ENCODE measurements at places on chromosomes 5 and 9.
A peak's percentile ranks its signal among the peaks of the same experiment; 100 is the strongest.

DNA sequence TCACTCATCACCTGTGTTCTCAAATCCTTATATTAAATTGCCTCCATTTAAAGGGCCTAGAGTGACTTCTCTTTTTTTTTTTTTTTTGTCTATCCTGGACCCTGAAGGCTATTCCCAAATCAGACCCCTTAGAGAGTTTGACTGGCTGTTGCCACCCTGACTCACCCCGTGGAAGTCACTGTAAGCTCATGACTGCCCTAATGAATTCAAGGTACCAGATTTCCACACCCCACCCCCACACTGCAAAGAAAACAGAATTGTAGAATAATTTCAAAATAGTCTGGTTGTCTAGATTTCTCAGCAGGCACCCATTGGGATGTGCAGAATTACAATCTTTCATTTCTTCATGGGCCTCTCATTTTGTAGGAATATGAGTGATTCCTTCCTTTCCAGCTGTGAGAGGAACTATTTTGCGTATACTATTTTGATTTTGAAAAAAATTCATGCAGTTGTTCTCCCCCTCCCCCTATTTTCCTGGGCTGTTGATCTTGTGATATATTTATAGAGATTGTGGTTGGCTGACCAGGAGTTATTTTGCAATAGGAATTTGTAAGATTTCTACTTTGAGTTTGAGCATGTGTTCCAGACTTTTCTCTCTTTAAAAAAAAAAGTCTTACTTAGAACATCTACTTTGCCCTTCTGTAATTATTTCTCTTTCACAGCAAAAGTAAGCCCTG lies 79.1 kb downstream of the ZNF618 start:
- DNase-seq: no peak

DNA sequence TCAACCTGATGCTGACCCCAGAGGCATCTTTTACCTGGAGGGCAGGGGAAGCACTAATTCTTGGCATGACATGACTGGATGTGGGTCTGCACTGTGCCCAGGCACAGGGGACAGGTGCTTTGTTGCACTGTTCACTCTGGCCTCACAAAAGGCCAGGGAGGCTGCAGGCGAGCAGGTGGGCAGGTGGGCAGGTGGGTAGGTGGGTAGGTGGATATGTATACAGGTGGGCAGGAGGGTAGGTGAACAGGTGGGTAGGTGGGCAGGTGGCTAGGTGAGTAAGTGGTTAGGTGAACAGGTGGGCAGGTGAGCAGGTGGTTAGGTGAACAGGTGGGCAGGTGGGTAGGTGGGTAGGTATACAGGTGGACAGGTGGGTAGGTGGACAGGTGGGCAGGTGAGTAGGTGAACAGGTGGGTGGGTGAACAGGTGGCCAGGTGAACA lies 1.5 kb downstream of the PAEP start:
- DNase-seq: no peak

GRCh38 chr9:117860849-117861248 lies 156.6 kb downstream of the TLR4 start:
- DNase-seq: no peak

GRCh38 chr9:84224246-84224645 lies 116.3 kb downstream of the SLC28A3 start:
- no peak for DNase-seq

GRCh38 chr9:127942216-127943010 lies 4.8 kb upstream of the DPM2 start:
- DNase-seq: peak; percentile 77

- peak; percentile 44 for DNase-seq
These were observed 164.4 kb downstream of the ZSWIM6 start for GRCh38 chr5:61496446-61496845.

DNA sequence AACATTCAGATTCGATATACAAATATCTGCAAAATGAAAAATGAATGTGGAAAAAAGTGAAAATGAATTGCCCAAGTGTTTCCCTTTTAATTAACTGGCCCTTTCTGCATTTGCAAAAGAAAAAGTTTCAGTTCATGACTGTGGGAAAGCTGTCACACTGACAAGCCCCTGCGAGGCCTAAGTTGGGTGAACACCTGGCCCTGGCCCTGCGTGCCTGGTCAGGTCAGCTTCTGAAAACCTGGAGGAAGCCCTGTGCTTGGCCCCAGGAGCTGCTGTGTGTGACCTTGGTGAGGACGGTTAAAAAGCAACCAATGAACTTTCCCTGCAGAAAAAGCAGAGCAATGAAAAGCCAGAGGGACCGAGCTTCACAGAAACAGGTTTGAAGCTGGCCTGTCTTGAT lies 41.0 kb upstream of the SHC3 start:
- DNase-seq: no peak

DNA sequence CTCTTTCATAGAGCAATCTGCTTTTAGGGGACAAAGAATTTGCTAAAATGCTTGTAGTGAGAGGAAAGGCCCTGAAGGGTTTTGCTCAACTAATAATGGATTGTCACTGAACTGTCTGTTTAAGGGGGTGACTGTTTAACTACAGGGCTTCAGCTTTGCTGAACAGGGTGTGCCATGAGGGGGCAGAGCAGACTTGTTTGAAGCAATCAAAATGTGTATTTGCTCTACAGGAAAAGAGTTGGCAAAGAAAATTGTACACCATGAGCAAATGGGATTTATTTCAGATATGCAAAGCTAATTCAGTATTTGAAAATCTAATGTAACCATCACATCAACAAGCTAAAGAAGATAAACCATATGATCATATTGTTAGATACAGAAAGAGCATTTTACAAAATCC lies 154.3 kb downstream of the GABRG2 start:
- DNase-seq: no peak

GRCh38 chr5:172365948-172366608 lies 82.5 kb upstream of the UBTD2 start:
- DNase-seq: no peak

DNA sequence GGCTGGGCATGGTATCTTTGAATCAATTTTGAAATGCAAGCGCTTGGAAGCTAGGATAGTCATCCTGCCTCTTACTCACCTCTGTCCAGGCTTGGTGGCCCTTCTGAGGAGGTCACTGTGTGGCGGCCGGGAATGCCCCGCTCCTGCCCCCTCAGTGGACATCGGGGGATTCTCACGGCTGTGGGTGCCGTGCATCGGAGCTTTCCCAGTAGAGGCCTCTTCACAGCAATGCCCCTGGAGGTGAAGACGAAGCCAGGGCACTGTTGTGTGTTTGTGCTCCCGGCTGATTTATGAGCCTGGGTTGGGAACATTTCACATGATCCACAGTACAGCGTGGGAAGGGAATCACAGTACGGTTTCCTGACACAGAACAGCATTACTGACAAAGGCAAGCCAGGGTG lies 147.5 kb downstream of the NXNL2 start:
- no peak for DNase-seq

GRCh38 chr5:44536650-44537260 lies 147.5 kb upstream of the FGF10 start:
- peak; percentile 20 for DNase-seq

- no peak for DNase-seq
These were observed 157.3 kb downstream of the ADAMTS12 start for GRCh38 chr5:33734537-33734936.

DNA sequence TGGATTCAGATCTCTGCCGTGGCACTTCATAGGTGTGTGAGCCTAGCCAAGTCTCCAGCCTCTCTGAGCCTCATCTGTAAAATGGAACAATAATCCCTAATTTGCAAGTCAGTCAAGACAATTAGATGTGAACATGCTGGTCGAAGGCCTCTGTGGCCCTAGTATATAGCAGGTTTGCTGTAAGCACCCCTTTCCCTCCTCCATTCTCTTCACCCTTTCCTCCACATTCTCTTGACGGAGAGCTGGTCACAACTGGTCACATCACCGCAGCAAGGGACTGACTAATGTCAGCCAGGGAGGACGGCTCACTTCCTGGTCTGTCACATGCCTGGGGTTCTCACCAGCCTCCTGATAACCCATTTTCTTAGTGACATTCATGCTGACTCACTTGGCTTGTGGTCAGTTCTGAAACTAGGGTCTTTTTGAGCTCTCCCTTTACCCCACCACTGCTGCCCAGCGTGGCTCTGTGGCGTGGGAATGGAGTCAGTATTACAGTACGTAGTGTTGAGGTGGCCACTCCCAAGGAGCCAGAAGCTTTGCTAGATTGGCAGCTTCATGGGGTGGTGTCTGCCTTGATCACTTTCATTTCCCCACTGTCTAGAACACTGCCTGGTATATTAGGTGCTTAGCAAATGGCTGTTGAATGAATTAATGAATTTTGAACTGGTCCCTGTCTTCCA lies 47.8 kb downstream of the ERGIC1 start:
- DNase-seq: no peak

DNA sequence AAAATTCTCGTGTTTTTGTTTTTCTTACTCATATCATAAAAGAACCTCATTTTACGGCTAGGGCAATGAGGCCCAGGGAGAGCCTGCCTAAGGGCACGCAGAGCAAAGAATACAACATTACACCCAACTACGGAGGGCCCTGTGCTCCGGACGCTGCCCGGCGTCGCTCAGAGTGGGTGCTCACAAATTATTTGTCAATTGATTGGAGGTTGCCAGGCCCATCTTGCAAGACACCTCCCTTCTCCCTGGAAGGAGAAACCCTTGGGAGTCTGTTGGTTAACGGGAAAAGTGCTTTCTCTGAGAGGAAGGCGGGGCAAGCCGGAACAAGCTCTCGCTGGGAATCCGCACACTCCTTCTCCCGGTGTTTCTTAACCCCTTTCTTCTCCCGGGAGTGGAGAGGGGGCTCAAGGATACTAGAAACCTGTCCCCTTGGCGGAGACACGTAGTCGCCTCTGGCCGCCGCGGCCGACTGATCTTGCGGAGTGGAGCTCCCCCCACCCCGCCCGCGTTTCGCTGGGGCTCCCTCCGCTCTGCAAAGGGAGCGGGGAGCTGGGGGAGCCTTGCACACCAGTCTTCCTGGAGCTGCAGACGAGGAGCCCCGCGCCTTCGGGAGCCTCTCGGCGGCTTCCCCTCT lies 599.3 kb upstream of the SGCD start:
- peak; percentile 74 for DNase-seq

DNA sequence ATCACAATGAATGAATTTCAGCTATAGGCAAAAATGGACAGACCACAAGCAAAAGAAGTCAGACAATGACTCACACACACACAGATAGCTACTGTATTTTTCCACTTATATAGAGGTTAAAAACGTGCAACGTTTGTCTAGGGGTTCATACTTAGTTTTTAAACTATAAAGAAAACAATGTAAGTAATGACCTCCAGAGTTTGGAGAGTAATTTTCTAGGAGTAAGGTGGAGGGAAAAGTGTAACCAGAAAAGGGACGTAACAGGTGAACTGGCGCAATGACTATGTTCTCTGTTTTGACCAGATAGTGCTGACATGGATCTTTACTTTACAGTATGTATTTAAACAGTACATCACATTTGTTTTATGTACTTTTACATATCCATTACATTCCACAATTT lies 51.1 kb downstream of the FNIP1 start:
- DNase-seq: no peak

- no peak for DNase-seq
These were observed 300 bp upstream of the SVEP1 start for GRCh38 chr9:110579862-110580219.

- DNase-seq: no peak
These were observed 324.5 kb downstream of the GADD45G start for GRCh38 chr9:89929315-89929672.
